ENCODE measurements at places on chromosomes 4 and X.

- DNase-seq = no peak
Observed at GRCh38 chr4:21986307-21986706, 37.7 kb upstream of the KCNIP4 start.

DNA sequence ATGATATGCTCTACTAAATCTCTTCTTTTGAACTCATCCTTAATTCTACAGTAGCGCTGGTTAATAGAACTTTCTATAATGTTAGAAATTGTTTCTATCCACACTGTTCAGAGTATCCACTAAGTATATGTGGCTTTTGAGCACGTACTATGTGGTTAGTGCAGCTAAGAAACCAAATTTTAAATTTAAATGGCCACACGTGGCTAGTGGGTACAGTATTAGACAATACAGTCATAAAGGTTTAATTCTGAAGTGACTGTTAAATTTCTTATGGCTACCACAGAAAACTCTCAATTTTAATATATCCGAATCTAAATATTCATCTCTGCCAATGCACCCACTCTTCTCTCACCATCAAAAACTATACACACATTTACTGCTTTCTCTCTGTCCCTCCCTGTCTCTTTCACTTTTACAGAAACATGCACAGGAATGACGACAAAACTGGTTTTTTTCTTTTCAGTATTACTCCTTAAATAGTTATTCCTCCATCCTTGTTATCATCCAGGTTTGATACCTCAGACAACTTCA, 583.9 kb downstream of the KCTD8 start:
- no peak for DNase-seq

DNA sequence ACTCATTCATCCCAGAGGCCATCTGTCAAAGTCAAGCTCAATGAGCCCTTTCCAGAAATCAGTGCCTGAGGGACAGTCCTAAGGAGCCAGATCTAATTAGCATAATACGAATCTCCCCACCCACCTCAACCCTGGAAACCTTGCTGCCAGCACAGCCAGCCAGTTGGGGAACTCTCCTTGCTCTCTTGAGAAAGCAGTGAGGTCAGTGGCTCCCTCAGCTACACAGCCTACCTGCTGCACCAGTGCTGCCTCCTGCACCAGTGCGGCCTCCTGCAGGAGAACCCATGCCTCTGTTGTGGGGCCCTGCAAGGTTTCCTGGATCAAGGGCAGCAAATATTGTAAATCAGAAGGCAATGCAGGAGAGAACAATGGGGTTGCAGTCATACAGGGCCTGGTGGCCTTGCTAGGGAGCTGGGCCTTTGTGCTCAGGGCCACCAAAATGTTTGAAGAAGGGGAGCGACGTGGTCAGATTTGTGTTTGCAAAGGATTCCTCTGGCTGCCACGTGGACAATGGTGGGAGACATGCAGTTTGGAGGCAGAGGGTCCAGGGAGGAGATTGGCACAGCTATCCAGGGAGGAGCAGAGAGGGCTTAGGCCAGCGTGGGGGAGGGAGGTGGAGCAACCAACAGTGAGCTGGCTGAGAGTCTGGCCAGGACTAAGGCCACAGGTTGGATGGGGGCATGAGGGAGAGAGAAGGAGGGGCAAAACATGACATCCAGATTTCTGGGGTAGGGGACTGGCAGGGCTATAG, 124.3 kb upstream of the MAMLD1 start:
- DNase-seq = no peak

DNA sequence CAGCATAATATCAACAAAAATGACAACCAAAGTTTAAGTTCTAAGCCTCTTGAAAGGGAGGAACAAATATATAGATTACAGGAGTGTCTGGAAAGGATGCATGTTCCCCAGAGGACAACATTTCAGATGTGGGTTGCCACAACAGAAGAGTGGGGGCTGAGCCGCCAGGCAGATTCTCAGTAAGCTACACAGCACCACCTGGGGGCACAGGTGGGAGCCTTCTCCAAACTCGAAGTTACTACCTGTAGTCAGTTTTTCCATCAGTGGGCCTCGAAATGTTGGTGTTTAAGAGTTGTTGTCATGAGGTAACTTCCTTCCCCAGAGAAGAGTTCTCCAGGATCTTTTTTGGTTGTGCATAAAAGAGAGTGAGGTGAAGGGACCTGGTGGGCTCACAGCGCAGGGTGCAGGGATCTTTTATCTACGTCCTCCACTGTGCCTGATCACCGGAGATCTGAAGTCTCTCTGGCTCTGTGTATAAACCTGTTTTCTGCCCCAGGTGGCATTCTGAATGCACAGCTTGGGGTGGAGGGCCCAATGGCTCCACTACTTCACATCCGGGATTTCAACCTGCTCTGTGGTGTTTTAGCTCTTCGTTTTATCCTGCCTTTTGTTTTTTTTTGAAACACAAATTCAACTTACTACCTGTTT, 58.4 kb upstream of the STS start:
- DNase-seq = peak; percentile 66

- DNase-seq = no peak
Observed at GRCh38 chr4:123449362-123449761, 52.8 kb downstream of the SPRY1 start.

DNA sequence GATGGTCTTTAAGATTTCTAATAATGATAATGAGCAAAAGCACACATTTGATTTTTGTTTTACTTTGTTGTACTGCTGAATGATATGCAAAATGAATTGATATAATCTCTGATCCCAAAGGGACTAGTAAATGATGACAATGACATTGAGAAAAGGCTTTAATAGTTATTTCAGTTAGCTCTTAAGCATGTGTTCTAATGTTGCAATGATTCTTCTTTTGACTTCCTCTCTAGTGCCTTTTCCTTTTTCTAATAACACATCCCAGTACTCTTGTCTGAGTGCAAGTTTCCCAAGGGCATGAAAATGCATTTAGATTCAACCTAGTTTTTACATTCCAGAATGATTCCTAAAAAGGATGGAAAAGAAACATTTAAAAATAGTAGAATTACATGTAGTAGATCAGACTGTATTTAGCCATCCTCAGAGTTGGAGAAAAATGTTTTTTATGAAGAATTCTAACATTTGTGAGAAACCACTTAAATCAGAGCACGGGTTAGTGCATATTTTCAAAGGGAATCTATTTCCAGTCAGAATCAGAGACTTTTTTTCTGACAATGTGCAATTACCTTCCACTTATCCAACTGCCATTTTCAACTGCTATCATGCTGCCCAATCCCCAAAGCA, 508.8 kb downstream of the C4orf33 start:
- DNase-seq = no peak

- no peak for DNase-seq
Observed at GRCh38 chr4:92047209-92047875, 256.4 kb upstream of the GRID2 start.

GRCh38 chr4:32847461-32847860, 2127.3 kb downstream of the PCDH7 start:
- DNase-seq = no peak

DNA sequence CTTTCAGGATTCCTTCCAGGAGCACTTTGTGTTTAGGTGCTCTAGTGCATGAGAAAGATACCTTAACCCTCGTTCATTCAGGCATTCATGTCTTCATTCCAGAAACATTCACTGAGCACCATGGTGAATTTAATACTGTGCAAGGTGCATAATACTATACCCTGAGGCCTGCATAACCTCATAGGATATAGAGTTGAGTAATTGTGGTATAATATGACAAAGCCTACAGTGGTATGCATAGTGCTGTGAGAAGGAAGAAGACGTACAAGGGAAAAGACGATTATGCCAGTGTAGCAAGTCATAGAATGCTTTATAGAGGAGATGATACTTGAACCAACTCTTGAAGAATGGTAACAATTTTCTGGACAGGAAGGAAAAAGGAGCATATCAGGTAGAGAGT, 34.3 kb downstream of the MTM1 start:
- DNase-seq = no peak

DNA sequence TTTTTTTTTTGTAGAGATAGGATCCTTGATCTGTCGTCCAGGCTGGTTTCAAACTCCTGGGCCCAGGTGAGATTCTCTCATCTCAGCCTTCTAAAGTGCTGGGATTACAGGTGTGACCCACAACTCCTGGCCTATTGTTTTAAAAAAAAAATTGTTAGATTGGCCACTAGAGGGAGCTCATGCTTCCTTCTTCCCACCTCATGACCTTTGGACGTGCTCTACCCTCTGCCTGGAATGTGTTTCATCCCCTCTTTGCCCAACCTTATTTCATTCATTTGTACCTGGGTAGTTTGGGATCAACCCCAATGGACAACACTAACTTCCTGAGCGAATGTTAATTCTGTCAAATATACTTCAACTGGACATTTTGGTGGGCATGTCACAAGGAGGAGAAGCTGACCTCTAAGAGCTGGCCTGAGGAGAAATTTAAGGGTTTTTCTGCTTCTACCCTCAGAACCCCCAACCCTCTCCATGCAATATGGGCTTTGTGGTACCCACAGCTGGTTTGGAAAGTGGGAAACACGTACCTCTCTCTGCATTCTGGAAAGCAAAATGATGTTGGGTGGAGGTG, 6.4 kb downstream of the PPEF2 start:
- DNase-seq = no peak

GRCh38 chr4:169493164-169493524, 119.2 kb downstream of the NEK1 start:
- DNase-seq = no peak

GRCh38 chr4:151798678-151799416, 38.0 kb upstream of the GATB start:
- DNase-seq = no peak

- no peak for DNase-seq
Observed at GRCh38 chr4:136831553-136831952, 700.7 kb downstream of the PCDH18 start.

DNA sequence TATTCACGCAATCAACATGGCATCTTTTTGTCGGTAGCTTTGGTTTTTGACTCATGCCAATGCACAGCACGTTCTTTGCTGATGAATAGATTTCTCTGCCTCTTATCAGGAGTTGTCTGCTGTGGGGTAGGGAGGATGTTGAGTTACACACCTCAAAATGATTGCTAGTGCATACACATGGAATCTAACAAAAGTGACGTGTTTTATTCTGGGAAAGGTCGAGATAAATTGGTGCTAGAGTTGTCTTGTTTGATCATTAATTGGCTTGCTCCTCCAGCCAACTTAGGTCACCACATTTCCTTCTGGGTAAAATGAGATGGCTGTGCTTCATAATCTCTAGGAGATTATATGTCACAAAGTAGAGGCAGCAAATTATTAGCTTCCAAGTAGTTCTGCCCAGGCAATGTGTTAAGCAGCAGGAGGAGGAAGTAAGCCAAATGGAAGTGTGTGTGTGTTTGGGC, 3.9 kb downstream of the RAB9A start:
- no peak for DNase-seq
